ENCODE measurements at places on chromosomes 16 and 17.
A peak's percentile ranks its signal among the peaks of the same experiment; 100 is the strongest.

- no peak for DNase-seq
These were observed 32.8 kb upstream of the ABCC12 start for GRCh38 chr16:48188449-48189102.

DNA sequence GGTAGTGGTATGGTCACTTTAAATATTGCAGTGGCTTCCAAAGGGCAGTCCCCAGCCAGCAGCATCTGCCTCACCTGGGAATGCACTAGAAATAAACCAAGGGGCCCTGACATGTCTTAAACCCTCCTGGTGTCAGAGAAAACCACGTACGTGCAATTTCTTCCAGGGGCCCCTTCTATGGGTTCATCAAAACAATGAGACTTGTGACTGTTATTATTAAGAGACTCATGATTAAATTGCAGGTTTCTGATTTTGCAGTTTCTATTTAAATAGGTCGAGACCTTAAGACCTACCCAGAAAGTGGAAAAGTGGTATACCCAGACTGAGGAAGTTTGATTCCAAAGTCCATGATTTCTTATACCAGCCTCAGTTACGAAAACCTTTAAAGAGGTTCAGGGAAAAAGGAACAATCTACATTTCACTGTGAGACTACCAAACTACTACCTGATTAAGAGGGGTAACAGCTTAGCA is 746 bp upstream of the POLG2 start:
- no peak for DNase-seq

DNA sequence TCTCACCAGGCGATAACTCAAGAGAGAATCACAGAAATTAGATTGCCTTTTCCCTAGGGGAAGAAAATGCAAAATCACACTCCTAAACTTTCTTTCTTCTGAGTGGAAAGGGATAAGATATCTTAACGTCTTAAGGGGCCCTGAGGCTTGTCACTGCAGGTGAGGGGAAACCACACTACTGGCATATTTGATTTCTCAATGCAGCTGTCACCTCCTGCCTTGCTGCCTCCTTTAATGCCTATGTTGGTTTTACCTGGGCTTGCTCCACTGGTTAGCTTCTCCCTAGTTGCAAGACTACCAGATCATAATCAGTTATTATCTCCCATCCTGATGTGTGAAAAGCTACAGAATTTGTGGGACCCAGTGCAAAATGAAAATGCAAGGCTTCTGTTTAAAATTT is 4.5 kb upstream of the HERPUD1 start:
- DNase-seq = no peak

DNA sequence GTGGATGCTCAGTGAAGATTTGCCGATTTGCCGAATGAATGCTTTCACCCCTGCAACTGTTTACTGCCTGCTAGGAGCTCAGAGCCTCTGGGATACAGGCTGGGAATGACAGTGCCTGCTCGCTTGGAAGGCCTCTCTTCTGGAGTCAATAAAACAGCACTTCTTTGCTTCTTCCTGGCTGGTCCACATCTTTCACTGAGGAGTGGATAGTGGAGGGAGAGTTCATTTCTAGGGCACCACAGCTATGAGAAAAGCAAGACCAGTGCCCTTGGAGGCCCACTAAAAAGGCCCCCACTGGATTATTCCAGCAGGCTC is 3.1 kb upstream of the USP7 start:
- no peak for DNase-seq

DNA sequence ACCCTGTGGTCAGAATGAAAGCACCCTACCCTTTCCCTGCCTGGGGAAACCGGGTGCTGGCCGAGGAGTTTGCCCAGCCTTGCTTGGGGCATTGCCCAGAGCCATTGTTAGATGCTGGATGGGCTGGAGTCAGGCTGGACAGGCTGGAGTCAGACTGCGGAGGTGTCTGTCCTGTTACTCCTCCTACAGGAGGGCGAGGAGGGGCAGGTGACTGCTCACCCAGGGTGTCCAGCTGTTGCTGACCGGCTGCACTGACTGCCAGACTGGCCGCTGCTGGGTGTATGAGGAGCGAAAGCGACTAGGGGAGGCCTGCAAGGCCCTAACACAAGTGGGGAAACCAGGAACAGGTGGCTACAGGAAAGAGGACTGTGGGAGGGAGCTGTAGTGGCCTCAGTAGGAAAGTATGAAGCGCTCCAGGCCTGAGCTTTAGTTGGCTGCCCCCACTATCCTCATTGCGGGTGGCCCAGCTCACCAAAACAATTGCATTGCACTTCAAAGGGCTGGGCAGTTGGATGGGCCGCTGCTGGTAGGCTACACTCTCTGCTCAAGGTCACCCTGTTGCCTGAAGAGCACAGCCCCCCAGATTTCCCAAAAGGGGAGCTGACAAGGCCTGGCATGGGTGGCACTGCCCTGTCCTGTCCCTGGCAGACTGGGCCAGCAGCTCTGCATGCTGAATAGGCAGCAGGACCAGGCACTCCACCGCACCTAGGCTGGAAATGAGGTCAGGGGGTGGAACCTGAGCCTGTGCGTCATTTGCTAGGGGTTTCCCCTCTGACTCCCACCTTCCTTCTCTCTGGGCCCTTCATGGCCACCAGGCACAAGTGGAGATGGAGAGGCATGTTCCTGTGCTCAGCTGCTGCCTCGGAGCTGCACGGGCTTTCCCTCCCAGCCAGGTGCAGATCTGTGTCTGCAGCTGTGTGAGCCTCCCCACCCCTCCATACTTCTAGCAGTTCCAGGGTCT is 18.4 kb downstream of the LDHD start:
- peak; percentile 55 for DNase-seq

DNA sequence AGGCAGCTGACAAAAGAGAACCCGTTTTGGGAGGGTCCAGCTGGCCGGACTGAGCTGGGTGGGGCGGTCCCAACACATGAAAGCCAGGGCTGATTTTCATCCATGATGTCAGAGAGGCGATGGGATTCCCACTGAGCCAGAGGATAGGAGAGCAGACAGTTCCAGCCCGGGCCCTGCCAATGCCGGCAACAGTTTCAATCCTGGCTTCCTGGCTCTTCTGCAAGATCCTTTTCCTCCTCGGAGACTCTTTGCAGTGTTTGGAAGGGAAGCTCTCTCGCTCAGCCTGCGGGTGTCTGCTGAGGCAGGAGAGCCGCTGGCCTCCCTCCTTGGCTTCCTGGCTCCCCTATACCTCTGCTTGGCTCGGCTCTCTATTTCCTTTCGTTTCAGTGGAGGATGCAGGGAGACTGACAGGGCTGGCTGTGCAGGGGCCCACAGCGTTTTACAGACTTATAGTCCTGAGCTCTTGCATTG is 145.5 kb upstream of the SOX9 start:
- no peak for DNase-seq

GRCh38 chr17:48570325-48571023 is 7.7 kb downstream of the HOXB4 start:
- DNase-seq = no peak

DNA sequence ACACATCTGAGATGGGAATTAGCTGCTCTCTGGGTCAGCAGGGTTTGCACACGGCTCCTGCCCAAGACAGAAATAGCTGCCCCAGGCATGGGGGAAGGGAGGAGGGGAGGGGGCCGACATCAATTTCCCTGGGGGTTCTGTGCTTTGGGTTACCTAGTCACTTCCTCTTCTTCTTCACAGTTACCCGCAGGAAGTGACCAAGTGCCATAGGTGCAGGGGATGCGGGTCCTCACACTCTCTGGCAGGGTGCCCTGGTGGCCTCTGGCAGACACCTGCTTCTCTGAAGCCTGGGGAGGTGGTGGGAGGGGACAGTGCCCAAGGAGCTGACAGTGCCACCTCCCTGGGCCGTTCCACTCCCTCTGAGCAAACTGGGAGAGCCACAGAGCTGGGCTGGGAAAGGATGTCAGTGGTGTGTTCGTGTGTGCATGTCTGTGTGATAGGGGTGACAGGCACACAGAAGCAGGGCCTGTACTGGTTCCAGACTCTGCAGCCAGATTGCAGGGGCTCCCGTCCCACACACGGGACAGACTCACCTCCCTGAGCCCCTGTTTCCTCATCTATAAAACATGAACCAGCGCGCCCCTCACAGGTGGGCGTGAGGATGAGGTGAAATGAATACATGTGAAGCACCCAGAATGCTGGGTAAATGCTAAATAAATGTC is 18.2 kb downstream of the SCN4A start:
- DNase-seq = peak; percentile 61

DNA sequence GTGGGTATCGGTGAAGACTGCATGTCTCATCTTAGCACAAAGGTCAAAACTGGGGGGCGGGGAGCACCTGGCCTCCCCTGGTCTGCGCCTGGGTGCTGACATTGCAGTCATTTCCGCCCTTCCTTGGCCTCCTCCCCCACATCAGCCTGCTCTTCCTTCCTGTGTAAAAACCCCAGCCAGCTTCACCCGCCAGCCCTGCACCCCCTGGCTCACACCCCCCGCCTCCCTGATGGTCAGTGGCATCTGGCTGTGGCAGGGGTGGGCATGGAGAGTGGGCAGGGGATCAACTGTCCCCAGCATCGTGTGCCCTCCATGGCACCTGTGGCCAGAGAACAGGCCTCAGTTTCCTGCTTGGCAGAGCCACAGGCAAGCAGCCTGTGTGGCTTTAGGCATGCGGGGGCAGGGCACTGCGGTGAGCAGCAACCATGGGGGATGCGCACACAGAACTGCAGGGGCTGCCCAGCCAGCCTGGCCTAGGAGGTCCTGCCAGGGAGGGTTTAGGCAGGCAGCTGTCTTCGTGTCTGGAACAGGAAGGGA is 26.5 kb upstream of the LASP1NB start:
- DNase-seq = peak; percentile 96

DNA sequence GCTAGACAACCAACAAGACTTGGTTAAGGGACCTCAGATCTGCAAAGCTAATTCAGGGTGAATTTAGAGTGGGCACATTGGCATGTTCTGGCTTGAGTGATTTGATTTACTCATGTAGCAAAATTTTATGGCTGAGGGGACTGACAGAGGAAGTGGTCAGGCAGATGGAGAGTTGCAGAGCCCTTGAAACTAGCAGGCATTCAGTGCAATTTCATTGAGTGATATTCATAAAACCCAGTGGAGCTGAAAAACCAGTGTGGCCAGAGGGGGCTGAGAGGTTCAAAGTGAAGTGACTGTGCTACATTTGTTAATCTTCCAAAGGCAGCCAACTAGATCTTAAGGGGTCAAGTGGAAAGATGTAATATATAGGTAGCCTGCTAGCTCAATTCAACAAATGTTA is 2.2 kb upstream of the TMEM94 start:
- DNase-seq = no peak

DNA sequence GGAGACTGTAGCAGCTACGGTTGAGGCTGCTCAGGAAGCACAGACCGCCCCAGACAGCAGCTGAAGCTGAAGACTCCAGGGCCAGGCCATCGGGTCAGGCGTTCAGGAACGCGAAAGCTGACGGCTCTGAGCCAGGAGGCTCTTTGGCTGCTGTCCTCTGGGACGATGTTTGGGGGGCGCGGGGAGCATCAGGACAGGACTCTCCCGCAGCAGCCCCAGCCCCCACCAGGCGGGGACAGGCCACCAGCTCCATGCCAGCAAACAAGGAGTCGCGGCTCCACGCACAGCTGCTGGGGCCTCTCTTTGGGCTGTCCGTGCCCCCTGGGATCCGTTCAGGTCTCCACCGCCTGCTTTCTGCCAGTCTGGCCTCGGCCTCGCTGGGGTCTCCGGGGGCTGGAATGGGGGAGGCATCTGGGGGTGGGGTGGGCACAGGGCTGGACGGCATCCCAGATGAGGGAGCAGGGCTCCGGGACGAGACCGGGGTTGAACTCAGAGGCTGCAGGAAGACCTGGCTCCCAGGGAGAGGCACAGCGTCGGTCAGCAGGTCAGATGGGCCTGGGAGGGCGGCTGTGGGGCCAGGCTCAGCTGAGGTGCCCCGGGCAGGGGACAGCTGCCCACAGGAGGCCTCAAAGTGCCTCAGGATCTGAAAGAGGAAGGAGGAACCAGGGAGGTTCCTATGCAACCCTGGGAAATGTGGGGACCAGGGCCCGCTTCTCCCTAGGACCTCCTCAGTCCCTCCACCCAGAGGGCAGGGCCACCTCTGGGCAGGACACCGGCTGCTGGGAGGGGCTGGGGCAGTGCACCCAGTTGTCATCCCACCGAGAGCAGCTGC is 6.3 kb upstream of the CEP131 start:
- DNase-seq = no peak

DNA sequence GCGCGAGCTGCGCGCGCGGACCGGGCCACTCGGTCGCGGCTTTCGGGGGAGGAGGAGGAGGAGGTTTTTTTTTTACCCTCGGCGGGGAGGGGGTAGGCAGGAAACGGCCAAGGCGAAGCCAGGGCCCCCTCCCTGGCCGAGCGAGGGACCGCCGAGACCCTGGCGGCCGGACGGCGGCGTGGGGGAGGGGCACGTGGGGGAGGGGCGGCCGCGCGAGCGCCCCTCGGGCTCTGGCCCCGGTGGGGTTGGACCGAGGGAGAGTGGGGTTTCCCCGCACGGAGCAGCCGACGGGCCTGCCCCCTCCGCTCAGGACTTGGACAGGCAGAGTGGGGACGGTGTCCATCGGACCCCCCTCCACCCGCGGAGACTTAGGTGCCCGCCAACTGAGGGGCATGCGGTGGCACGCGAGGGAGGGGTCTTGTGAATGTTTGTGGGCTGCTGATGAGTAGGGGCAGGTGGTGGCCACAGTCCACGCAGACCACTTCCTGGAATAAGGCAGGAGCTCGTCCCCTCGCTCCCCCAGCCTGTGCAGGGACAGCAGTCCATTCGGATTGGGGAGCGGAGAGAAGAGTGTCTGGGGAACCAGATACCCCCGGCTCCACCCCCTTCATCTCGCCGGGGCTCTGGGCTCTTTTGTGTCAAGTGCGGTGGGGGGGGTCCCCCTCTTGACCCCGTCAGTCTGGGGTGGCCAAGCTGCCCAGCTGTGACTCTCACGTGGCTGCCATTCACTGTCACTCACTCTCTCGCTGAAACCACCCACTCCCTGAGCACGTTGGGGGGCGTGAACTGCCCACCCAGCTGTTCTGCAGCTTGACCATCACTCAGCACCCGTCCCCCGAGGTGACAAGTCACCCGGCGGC is 3.0 kb upstream of the CHD3 start:
- peak; percentile 53 for DNase-seq

- no peak for DNase-seq
These were observed 11.6 kb downstream of the CES2 start for GRCh38 chr16:66946974-66947301.

DNA sequence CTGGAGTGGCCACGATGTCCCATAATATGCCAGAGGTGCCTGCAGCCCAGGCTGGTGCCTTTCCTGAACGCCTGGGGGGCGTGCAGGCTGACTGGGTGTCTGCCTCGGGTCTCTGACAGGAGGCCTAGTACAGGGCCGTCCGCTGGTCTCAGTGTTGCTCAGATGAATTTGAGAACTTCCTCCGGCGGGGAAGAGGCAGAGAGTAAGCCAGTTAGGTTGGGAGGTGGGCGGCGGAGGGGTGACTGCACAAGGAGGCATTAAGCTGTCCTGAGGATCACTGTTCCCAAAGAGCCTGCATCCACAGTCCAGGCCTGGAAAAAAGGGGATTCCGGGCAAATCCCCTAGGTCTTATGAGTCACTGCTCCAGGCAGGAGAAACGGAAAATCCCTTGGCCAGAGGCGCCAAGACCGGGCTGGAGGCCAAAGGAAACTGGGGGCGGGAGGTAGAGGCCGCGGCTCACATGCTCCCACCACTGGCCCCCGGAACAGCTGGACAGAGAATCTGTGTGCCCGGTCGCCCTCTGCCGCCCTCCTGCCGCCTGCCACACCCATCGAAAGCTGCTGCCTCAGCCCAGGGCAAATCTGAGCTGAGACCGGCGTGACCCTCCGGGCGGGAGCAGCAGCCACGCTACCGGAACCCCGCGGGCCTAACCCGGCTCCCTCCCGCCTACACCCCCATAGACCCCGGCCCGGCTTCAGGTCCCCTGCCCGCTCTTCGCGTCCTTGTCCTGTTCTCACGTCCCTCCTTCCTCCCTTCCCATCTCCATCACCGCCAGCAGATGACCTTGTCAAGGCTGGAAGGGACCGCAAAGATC is 1.2 kb downstream of the TRIM47 start:
- DNase-seq = no peak

GRCh38 chr17:28466521-28467048 is 6.9 kb upstream of the SLC13A2 start:
- DNase-seq = no peak
